ENCODE measurements at places on chromosomes 12 and 14.
A peak's percentile ranks its signal among the peaks of the same experiment; 100 is the strongest.

GRCh38 chr12:119122047-119122446, 56.7 kb upstream of the HSPB8 start:
- no peak for DNase-seq

DNA sequence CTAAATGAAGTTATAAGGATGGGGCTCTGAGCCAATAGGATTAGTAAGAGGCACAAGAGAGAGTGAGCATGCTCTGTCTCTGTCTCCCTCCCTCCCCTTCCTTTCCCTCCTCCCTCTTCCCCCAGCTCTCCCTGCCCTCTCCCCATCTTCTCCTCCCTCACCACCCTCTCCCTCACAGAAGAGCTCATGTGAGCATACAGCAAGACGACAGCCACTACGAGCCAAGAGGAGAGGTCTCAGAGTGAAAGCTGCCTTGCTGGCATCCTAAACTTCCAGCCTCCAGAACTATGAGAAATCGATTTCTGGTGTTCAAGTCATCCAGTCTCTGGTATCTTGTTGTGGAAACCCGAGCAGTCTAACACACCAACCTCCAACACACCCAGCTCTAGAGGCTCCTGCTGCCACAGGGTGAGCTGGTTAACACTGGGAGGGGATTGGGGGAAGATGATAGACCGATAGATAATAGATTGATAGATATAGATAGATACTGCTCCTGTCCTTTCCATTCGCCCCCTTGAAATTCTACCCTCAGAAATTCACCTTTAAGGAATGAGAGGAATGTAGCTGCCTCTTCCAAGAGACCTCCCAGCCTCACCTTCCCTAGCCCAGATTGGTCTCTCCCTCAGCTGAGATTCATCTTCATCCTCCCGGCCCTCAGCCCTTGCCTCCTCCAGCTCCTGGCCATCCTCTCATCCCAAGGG, 25.8 kb upstream of the ACTN1 start:
- DNase-seq, result no peak

GRCh38 chr14:51547701-51548100, 104.0 kb upstream of the FRMD6 start:
- no peak for DNase-seq

- no peak for DNase-seq
These were observed 10.8 kb downstream of the NGB start for GRCh38 chr14:77260199-77260598.

DNA sequence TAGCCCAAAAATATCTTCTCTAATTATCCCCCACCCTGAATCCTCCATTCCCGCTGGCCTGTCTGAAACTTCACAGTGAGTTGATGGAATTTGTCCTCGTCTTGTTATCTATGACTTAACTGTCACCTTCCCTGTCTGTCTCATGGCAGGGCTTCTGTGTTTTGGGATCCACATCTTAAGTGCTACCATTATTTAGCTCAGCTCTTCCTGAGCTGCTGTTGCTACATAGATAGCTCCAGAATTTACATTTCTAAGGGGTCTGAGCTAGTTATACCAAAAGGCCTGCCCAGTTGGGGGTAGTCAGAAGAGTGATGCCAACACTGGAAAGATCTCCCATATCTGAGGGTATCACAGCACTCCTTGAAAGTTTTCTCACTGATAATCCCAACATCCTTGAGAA, 57.0 kb upstream of the CDKN3 start:
- no peak for DNase-seq

GRCh38 chr12:79255288-79255687, 390.7 kb downstream of the SYT1 start:
- no peak for DNase-seq

- DNase-seq, result no peak
These were observed 22.6 kb upstream of the BMP4 start for GRCh38 chr14:53979113-53979681.

- no peak for DNase-seq
These were observed 101.2 kb upstream of the CCDC175 start for GRCh38 chr14:59677771-59678231.

DNA sequence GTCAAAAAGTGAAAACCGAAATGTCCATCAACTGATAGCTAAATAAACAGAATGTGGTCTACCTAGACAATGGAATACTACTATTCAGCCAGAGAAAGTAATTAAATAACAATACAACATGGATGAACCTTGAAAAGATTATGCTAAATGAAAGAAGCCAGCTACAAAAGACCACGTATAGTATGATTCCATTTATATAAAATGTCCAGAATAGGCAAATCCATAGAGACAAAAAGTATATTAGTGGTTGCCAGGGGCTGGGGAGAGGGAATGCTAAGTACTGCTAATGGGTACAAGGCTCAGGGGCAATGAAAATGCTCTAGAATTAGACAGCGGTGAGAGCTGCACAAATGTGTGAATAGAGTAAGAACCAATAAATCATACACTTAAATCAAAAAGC, 29.9 kb downstream of the CDC42BPB start:
- DNase-seq, result no peak

- no peak for DNase-seq
These were observed 32.0 kb upstream of the SOCS2 start for GRCh38 chr12:93540466-93540865.

GRCh38 chr12:95599880-95600279, 48.6 kb upstream of the USP44 start:
- DNase-seq, result no peak

DNA sequence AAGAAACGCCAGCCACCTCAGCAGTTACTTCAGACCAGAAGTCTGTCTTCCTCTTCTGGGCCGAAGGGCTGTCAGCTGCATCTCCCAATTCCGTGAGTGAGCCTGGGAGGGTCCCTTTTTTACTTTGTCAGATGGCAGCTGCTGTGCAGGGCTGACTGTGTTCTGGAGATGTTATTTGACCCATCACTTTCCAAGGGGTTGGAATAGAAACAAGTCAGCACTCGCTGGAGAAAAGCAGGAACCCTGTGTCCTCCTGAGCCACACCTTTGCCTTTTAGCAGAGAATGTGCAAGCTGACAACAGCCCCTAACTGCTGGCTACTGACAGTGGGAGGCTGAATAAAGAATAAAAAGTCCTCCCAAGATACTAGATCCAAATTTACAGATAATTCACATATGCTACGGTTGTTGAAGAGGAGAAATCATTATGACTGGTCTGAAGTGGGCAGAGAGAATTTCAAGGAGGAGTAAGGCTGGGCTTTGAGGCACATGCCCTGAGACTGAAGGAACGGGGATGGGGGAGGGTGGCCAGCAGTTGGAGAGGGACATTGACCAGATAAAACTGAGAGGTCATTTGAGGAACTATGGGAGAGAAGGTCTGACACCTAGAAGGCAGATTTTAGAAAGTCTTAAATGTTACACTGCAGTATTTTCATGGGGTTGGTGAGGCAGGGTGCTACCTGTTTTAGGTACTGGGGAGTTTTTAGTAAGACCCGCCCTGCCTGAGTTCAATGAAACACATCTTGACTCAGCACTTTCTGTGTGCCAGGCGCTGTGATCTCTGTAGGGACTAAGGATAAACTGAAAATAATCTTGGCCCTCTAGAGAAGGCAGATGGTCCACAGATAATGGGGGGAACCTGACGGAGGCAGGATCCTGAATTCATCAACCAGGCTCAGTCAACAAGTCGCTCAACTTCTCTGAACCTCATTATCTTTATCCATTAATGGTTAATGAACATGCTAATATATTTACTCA, 27.4 kb downstream of the FAM234B start:
- no peak for DNase-seq

DNA sequence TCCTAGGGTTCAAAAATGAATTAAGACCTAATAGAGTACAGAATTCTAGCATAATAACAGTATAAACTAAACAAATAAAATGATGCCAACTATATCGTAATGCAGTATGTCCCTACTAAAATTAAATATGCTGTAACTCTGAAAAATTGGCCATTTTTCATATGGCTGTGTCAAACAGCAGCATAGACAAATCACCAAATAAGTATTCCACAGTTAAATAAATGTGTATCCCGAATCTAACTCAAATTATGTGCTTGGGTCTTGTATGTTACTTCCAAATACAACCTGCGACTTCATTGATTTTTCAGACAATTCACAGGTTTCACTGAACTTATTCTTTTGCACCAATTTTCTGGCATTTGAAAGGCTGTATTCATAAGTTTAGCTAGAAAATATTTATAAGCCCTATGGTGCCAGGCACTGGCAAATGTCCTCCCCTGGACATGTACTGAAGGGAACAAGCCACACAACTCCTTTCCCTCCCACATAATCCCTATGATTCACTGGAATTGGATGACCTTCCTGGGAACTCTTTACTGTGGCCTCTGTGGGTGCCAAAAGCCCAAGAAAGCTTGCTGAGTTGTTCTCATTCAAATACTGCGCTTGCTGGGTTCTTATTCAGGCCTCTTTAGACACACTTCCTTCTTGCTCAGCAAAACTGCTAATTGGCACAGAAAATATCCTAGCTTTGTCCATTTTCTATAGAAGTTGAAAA, 108.8 kb downstream of the KITLG start:
- peak; percentile 22 for DNase-seq

DNA sequence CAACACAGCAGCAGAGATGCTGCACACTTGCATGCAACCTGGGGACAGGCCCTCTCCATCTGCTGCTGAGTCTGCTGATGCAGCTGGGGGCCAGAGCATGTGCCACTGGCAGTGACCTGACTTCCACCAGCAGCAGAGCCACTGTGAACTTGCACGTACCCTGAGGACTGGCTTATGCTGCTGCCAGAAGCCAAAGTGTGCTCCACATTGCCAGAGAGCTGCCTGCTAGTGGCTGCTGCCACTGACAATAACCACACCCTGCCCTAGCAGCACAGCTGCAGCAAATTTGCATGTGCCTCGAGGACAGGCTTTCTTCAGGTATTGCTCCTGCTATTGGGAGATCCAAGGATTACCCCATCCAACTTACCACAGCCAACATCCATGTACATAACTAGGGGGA, 4.5 kb upstream of the PRR4 start:
- no peak for DNase-seq

GRCh38 chr12:105449431-105449830, 118.9 kb downstream of the C12orf75 start:
- DNase-seq, result no peak

DNA sequence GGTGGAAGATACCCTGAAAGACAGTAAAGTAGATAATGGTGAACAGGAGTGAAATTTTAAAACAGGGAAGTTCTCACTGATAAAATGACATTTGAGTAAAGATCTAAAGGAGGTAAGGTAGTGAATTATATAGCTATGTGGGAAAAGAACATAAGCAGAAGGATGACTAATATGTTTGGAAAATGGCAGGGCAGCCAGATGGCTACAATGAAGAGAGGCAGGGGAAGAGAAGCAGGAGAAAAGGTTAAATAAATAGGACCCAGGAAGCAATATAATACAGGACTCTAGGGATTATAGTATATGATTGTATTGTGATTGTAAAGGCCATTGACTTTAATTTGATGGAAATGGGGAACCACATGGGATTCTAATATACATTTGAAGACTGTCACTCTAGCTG, 33.0 kb downstream of the SCFD1 start:
- DNase-seq, result no peak

- DNase-seq, result peak; percentile 88
These were observed 15.2 kb upstream of the PEBP1 start for GRCh38 chr12:118120579-118121363.

DNA sequence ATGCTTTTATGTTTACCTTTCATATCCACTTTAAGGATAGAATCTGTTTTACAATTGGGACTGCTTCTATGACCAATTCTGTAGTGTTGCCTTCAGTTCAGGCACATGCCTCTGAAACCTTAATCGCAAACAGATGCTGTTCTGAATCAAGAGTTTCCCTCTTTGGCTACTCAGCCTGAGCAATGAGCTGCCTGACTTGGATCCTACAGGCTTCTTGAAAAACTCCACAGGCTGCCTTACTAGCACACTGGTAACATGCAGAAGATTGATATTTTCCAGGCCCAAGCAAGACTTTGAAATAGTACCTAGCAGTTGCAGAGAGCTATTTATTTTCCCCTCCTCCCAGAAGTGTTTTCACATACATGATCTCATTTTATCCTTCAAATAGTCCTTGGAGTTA, 34.8 kb upstream of the PMCH start:
- DNase-seq, result no peak

DNA sequence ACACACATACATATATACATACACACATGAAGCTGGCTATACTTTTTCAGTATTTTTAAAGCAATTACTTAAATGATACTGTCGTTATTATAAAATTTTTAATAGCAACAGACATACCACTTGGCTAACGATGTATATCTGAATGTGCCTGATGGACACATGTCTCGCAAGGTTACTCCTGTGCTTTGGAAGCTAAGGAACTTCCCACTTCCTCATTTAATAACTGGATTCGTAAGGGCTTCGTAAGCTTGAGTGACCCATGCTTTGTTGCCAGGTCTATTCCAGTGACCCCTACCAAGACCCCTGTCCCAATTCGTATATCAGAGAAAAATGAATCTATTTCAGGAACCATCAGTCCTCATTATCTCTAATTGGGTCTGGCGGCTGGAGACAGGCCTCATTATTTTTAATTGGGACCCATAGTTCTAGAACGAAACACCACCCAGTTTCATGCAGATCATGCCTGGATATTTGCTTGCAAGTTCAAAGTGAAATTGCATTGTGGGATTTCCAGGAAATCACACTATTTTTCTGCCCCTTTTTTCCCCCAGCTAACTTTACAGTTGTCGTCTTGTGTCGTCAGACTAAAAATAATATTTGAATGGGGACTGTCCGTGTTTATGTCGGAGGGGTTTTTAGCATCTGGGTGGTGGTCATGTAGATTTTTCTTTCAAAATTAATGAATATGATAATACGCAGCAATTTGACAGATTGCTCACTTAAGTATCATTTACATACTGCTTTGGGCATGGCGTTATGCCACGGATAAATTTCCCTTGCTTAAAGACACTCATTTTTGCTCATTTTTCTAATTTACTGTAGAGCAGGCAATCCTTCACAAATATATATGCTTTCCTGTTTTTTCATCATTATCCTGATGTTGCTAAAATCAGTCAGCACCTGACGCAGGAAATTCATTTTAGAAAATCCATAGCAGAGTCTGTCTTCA, 17.1 kb upstream of the MYO1H start:
- no peak for DNase-seq

DNA sequence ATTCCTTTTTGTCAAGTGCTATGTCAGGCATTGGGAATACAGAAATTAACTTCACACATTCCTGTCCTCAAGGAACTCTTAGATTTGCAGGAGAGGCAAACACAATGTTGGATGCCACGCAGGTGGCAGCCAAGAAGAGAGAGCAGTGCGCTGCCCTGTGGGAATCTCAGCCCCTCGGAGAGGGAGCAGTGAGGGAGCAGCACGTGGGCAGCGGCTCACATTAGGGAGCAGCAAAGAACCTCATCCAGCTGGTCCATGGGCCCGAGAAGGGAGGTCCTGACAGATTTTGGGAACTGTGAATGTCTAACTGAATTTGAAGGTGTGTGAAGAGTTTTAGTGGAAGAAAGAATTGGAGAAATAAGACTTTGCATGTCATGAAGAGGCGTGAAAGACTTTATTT, 47.2 kb upstream of the EVL start:
- no peak for DNase-seq

- DNase-seq, result peak; percentile 59
These were observed at the start of gene SETD3 for GRCh38 chr14:99479906-99480869. Gene SETD3 (minus strand): TSS chr14:99480859. CDS start chr14:99465805, 15,054 bp downstream.
